Kidney epithelial cell (primary cell): ENCODE measurements at places on chromosomes 6 and 20.

GRCh38 chr20:40168981-40169620 is 519.9 kb downstream of the MAFB start:
- no peak for DNase-seq

DNA sequence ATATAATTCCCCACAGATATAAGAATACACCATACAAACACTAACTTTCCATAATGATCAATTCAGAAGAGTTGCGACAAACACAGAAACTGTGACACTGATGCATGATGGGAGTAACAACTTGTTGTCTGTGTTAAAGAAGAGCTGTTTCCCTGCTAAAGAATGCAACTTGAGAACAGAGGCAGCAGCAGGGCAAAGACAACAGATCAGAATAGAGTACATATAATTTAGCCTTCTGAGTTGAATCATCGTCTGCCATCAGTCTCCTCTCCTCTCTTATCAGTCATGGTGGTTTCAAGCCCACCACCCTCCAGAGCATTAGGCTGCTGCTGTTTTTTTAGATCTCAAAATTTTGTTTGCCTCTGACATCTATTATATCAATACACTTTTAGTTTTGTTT is 280.4 kb downstream of the UBE3D start:
- DNase-seq: no peak

DNA sequence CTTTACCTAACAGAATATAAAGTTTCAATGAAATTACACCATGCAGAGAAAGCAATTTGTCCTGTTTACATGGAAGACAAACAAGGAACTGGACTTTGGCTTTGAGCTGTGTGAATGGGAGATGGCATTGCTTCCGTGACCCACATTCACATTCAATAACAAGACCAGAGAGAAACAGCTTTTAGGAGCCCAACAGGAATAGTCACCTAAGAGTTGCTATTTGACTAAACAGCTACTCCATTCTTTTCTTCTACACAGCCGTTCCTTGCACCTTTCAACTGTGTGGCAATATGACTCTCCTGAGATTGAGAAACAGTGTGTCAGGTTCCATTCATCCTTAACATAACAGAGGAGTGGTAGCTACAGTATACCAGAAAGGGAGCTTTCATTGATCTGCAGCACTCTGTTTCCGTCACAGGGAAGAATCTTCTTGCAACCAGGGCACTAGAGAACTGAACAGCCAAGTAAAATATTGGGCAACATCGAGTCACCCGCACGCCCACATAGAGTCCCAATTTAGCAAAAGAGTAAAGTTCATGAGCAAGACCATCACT is 355.1 kb downstream of the HAO1 start:
- no peak for DNase-seq

DNA sequence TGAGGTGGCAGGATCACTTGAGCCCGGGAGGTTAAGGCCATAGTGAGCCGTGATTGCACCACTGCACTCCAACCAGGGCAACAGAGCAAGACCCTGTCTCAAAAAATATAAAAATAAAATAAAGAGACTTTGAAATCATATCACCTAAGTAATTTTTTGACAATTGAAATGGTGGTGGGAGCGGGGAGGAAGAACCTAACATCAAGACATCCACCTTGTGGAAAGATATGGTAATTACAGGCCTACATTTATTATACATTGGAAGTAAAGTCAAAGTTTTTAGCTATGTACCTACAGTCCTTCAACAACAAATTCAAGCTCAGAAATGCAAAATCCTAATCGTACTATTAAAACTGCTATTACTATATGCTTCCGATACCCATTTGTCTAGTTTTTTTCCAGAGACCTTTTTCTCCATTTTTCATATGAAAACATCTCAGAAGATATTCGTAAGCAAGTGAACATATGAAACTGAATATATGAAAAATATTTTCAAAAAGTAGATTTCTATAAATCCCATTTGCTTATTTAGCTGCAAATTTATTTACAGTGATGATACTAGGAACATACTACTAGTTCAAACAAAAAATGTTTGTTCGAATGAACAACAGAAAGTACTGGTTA is 83.3 kb downstream of the SYCP2 start:
- no peak for DNase-seq

- no peak for DNase-seq
Measured at GRCh38 chr6:94376876-94377275, 957.5 kb upstream of the EPHA7 start.

DNA sequence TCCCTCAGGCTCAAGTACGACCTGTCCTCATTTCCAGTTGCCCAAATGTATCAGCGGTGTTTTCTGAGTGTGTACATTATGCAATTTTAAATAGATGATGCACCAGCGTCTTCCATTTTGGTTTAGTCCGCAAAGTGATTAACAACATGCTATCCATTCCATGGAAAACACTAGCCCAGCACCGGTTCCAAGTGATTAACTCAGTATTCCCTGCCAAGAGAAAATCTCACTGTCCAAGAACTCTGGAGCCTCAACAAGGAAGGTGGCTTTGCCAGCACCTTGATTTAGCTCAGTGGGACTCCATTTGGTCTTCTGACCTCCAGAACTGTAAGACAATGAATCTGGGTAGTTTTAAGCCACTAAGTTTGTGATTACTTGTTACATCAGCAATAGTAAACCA is 107.2 kb downstream of the FOXC1 start:
- no peak for DNase-seq

DNA sequence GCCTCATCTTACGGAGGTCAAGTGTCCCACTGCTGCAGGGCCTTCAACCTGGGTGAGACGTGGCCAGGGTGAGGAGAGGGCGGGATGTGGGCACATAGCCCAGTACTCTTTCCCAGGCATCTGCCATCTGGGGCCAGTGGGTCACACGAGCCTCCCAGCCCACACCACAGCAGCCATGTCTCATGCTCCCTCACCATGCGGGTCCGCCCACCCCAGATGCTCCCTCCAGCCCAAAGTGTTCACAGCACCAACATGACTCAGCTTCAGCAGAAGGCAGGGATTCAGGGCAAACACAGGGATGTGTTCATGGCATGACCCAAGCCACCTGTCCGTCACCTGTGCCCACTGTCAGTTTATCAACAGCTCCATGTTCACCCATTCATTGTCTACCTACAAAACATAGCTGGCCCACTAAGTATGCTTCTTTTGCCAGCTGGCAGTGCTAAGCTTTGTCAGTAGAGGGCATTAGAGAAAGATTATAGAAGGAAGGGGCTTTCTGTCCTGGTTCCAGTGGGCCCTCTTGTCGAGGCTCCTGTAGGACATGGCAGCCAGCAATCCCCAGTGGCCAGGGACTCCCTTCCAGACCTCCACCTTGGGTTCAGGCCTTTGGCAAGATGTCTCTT is 109.2 kb downstream of the FOXF2 start:
- DNase-seq: no peak

DNA sequence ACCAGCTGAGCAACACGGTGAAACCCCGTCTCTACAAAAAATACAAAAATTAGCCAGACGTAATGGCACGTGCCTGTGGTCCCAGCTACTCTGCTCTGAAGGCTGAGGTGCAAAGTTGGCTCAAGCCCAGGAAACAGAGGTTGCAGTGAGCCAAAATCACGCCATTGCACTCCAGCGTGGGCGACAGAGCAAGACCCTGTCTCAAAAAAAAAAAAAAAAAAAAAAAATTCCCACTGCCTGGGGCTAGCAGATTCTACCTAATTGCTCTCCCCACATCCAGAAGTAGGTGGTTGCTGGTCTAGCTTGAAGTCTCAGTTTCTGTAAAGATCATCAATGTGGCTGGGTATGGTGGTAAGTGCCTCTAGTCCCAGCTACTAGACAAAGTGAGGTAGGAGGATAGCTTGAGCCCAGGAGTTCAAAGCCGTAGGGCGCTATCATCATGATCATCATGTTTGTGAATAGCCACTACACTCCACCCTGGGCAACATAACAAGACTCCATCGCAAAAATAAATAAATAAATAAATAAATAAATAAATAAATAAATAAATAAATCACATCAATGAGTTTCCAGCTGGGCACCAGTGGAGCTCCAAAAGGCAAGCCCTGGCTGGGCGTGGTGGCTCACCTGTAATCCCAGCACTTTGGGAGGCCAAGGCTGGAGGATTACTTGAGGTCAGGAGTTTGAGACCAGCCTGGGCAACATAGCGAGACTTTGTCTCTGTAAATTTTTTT is 6.3 kb upstream of the AP5S1 start:
- DNase-seq: no peak

DNA sequence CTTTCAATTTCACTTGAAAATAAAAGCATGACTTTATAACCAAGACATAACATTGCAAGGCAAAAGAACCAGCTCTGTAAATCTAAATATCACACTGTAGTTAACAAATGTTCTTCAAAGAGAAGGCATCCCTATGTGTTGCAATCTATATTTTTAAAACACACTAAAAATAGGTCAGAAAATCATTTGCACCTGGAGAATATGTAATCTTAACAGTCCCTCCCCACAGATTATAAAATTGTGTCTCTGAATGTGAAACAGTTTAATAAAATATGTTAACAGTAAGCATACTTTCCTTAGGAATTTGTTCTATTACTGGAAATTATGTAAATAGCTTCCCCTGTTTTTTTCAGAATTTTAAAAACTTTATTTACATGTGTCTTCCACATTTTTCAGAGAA is 351.9 kb downstream of the COL12A1 start:
- DNase-seq: no peak

DNA sequence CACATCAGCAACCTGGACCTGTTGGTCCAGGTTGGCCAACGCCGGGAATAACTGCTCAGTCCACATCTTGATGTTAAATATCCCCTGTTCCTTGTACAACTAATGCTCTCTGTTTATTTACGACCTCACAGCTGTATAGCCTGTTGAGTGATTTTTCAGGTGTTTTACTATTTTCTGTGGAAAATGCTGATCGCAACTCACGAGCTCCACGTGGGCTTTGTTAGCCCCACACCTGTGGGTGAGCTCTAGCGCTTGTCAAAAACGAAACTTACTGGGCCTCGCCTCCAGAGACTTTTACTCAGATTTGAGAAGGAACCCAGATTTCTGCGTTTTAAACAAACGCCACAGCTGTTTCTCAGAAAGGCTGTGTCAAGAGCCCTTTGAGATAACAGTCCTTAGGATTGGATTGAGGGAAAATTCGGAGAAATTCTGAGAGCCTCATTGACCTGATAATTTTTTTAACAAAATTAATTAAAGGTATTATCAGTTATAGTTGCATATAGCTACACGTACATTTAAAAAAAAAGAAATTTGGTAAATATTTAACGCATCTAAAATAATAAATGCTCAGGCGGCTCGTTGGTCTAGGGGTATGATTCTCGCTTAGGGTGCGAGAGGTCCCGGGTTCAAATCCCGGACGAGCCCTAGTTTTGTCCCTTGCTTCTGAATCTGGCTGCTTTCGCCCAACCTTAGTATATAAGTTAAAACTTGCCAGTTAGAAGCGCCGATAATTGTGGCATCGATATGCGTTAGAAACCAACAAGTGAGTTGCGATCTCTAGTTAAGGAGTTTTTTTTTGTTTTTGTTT is 16.7 kb downstream of the HMGN4 start:
- no peak for DNase-seq

- DNase-seq: no peak
Measured at GRCh38 chr6:17938901-17939300, 48.5 kb downstream of the KIF13A start.

- no peak for DNase-seq
Measured at GRCh38 chr6:149075616-149076354, 241.7 kb upstream of the TAB2 start.

GRCh38 chr6:33630014-33630413 is 8.9 kb downstream of the ITPR3 start:
- DNase-seq: no peak

GRCh38 chr20:15919118-15919517 is 654.1 kb downstream of the KIF16B start:
- no peak for DNase-seq

DNA sequence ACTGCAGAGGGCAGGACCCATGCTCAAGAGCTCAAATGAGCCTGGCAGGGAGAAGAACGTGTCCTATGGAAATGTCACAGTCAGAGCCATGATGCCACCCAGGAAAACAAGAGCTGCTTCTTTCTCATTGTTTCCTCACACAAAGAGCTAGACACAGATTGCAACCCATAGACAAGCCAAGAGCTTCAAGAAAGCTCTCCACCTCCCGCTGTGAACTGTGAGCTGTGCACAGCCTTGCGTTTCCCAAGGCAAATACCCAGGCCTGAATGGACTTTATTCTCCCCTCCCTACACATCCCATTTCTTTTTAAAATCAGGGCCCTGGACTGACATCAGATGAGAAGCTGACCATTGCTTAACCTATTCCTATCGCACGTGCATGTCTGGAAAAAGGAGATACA is 388.8 kb downstream of the RNGTT start:
- DNase-seq: no peak

GRCh38 chr6:32196682-32197616 is 4.5 kb upstream of the GPSM3 start:
- DNase-seq: no peak

- DNase-seq: no peak
Measured at GRCh38 chr6:88402909-88403308, 236.8 kb upstream of the CNR1 start.

DNA sequence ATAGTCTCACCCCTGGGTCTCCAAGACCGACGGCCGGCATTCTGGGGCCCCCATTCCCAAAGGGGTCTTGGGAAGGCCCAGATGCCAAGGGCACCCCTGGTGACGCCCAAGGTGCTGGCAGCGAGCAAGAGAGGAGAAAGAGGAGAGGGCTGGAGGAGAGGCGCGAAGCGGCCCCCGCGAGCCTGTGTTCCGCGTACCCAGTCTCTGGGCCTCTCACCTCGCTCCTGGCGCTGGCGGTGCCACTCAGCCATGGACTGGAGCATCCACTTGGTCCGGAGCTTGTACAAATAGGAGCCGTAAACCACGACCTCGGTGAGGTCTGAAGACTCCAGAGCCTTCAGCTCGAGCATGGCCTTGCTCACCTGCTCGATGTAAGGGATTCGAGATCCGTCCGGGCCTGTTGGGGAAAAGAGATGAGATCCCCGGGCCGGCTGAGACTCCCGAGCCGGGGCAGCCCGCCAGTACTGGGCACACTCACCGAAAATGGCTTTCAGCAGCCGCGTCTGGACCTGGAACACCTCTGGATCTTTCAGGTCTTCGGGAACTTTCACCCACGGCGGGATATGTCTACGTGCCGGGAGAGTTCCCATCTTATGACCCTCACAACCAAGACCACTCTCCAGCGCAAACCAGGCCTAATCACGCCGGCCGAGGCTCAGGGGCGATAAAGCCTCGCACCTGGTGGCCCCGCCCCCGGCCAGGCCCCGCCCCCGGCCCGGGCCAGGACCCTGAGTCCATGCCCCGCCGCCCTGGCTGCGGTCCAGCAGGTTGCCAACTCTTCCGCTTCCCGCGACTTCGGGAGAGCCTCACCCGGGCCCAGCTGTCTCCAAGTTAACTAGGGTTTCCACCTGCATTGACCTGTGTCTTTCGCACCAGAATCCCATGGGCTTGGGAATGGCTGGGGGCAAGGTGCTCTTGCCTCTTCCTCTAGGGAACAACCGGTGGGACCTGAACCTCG is at the start of gene DPPA5:
Gene DPPA5 (minus strand): TSS at position 641 of the 958 bp plus-strand sequence. CDS start 51 bp downstream, at position 590.
- no peak for DNase-seq
